ENCODE measurements at places on chromosomes 13 and 19.

GRCh38 chr19:46241626-46242025, 12.1 kb downstream of the IGFL1 start:
- DNase-seq, result no peak

DNA sequence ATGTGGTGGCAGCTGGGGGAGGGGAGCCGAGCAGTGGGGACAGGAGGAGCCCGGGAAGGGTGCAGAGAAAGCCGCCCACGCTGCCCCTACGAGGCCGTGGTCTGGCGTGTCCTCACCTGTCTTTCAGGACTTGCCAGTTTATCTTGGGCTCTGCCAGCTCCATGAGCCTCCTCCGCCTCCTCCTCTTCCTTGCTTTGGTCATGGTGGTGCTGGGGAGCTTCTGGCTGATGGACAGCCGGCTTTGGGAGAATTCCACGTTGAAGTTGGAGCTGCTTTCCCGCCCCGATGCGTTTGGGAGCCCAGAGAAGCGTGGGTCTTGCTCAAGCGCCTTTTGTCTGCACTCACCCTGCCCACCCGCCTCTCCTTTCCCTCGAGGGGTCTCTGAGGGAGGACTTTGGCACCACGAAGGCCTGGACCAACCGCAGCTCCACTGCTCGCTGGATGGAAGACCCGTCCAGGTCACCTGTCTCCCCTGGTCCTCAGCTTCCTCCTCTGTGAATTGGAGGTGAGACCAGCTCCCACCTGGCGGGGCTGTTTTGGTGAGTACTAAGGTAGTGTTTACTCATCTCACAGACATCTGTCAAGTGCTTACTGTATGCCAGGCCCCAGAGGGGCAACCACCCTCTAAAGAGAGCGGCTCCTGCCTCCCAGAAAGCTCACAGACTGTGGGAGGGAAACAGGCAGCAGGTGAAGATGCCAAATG, 29.7 kb upstream of the MIER2 start:
- no peak for DNase-seq

- DNase-seq, result no peak
These were observed 37.7 kb upstream of the SCEL start for GRCh38 chr13:77497835-77498234.

DNA sequence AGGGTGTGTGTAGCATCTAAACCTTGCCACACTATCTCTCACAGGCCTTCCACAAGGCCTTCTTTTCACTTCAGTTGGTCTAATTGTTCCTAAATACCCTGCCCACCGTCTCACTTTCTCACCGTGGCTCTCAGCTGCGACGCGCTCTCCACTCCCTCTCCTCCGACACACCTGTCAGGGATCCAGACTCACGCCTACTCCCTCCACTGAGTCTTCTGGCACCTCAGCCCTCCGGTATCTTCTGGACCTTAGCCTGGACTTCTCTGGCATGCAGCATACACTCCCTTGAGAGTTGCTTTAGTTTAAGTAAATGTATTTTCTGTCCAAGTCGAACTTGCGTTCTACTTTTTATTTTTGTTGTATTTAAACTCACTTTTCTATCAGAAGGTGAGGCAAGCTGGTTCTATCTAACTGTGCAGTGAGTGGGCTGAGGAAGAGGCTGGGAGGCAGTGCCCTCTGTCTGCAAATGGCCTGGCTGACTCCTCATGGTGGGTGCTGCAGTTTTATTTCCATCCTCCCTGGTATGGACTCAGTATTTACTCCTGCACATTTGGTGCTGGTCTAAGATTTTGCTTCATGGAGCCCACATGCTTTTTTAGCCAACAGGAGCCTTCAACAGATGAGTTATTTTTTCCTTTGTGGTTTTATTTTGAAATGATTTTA, 28.5 kb upstream of the ARGLU1 start:
- no peak for DNase-seq

DNA sequence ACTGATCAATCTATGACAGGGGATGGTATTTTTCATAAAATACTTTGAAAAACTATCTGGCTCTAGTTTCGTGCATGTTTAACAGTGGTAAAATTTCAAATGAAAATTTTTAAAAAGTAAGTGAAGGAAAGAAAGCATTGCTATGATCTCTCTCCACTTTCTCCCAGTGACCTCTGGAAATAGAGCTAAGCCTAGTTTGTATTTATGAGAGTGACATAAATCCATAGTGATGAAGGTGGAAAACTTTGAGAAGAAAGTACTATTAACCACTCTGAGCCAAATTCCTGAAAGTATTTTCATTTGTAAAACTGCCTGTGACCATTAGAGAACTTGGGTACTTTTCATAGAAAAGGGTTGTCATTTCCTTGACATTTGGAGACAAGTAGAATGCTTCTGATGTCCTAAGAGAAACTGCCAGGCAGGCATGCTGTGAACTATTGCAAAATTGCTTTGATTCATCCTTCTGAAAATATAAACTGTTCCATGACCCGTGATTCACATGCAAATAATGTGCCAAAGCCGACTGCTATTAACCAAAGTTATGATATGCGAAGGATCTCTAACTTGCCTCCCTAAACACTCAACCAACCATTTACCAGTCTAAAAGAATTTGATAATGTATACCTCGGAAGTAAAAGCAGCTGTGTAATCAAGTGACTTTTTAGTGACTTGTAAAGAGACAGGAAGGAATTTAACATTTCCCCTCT, 133.2 kb downstream of the VWA8 start:
- no peak for DNase-seq

- DNase-seq, result no peak
These were observed 124.4 kb downstream of the SIPA1L3 start for GRCh38 chr19:38031423-38031770.

- DNase-seq, result no peak
These were observed 697.5 kb downstream of the SLITRK1 start for GRCh38 chr13:83184819-83185218.

DNA sequence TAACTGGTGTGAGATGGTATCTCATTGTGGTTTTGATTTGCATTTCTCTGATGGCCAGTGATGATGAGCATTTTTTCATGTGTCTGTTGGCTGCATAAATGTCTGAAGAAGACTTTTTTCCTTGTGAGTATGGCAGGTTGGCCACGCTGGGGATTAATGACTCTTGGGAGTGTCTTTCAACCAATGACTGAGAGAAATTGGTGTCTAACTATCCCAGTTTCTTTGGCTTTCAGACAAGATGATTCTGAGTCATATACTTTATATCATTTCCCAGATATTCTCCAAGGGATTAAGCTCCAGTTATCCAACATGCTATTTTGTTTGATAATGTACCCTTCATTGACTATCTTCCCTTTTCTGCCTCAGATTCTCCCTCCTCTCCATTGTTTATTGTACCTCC, 35.5 kb upstream of the CSNK1A1L start:
- DNase-seq, result no peak

- no peak for DNase-seq
These were observed 5.3 kb upstream of the ZNF497 start for GRCh38 chr19:58367698-58368454.

DNA sequence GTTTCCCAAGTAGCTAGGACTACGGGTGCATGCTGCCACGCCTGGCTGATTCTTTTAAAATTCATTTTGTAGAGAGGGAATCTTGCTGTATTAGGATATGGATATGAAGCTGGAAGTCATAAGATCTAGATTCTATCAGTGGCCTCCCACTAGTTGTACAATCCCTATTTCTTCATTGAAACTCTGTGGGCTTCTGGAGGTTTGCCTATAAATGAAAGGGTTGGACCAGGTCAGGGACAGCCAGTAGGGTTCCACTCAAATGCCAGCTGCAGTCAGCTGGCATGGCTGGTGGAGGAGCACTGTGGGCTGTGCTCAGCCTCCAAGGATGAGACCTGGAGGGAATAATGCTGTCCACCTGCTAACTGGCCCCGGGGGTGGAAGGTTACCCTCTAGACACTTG, 110.2 kb upstream of the GJB6 start:
- no peak for DNase-seq

DNA sequence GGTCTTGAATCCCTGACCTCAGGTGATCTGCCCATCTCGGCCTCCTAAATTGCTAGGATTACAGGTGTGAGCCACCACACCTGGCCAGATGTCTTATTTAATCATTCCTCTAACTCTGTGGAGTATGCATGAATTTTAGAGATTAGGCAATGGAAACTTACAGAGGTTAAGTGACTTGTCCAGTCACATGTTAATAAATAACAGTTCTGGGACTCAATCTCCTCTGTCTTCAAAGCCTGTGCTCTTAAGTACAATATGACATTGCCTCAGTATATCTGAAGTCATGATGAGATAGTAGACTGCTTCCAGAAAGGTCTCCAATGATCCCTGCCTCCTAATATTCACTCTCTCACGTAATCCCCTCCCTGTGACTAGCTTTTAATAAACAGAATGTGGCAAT, 72.9 kb upstream of the TDRD3 start:
- DNase-seq, result no peak

DNA sequence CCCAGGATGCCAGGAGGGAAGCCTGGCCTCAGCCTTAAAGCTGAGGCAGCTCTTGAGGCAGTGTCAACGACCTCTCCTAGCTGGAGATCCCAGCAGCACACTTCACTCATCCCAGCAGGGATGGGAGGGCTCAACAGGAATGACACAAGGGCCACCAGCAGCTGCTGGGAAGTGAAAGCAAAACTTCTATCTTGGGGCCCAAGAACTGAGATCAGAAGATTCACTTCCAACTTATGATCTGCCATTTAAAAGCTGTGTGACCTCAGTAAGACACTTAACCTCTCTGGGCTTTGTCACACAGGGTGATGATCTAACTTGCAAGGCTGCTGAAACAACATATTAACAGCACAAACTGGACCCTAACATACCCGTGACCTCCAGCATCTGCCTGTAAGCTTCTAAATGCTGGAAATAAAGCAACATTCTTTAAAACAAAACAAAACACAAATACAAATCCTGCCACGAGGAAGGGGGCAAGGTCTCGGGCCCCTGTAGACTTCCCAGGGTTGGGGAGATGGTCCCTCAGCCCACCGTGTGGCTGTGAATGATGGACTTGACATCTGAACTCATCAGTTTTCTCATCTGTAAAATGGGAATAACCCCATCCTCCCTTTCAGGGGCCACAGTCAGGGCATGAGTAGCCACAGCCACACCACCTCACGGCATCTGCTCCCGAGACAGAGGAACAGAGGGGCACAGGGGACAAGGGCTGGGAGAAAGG, 22.7 kb downstream of the ELL start:
- DNase-seq, result no peak

DNA sequence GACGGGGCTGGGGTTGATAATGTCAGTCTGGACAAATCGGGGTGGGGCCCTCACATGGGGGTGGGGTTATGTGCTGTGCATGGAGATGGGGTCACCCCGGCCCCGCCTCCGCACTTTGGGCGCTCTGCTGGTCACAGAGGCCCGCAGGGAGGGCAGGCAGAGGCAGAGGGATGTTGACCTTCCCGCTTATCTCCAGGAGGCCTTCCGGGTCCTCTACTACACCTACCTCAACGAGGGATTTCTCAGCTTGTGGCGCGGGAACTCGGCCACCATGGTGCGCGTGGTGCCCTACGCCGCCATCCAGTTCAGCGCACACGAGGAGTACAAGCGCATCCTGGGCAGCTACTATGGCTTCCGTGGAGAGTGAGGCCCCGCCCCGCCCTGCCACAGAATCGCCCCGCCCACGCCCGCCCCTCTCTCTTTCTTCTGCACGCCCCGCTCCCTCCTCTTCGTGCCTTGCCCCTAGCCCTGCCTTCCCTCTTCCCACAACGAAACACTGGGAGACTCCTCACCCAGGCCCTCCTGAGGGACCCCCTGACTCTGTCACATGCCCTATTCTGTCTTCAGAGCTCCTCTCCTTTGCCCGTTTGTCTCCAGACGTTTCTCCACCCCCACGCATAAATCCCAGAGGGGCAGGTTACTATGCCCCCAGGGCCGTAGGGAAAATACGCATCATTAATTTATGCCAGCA, 32.8 kb downstream of the TMEM161A start:
- DNase-seq, result no peak

- DNase-seq, result no peak
These were observed 860.3 kb downstream of the DIAPH3 start for GRCh38 chr13:59303433-59303832.

- DNase-seq, result no peak
These were observed 5.5 kb upstream of the CCER2 start for GRCh38 chr19:38917516-38917915.

DNA sequence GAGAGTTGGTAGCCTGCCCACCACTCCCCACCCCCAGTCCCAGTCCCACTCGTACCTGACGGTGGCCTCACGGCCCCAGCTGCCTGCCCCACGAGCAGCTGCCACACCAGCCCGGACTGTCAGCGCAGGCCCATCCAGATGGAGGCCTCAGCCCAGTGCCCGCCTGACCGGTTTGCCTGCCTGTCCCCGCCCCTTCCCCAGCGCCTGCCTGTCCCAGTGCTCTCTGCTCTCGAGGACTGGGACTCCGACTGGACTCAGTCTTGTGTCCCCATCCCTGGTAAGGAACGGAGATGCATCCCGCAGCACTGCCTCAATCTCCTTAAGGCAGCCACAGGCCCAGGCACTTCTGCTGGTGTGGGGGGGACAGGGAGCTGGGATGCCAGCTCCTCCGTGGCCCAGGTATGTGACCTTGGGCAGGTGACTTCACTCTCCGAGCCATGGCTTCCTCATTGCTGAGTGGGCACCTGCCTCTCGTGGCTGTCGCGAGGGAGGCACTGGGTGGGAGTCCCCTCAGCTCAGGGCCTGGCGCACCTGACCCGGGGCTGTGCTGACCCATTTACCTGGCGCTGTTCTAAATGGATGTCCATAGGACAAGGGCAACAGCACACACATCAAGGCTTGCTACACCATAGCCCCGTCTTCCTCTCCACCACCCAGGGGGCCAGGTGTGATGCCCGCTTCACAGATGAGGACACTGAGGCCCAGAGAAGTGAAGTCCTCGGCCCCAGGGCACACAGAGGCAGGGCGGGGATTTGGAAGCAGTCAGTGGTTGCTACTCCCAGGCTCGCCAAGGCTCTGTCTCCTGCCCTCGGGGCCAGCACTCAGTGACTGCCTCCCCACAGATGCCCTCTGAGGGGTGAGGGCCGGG, at the start of gene NKPD1:
NKPD1 (minus strand) TSS at position 113 of the 868 bp plus-strand sequence. CDS start 832 bp downstream, outside the sequence.
- DNase-seq, result no peak

DNA sequence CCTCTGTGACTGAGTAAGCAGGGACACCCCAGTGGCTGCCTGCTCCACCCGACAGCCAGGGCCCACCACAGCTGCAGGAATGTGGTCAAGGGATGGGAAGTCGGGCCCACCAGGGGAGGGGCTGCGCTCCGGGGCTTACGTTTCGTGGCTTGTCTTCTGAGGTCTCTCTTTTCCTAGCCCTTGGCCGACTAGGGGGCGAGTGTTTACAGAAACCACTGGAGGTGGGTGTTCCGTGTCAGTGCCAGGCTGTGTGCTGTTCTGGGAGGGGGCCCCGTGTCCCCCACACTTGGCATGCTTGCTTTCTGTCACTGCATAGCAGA, 4.5 kb downstream of the ADAT3 start:
- no peak for DNase-seq

- no peak for DNase-seq
These were observed 15.1 kb downstream of the CRTC1 start for GRCh38 chr19:18698321-18699167.

DNA sequence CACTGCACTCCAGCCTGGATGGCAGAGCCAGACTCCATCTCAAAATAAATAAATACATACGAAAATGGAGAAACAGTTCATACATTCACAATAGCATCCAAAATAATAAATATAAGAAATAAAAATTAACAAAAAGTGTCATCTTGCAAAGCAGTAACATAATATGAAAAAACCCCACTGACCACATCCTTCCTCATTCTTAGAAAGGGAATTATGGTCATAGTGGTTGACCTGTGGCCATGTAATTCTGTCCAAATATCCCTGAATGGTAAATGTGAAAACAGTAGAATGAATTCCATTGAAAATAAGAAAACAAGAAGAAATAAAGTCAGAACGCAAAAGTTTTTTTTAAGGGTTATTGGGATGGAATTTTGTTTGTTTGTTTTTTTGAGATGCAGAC, 7.0 kb upstream of the CDC42EP5 start:
- DNase-seq, result no peak

- no peak for DNase-seq
These were observed 16.2 kb downstream of the MAST3 start for GRCh38 chr19:18113827-18114226.

Data from esophagus squamous epithelium (tissue), 5 donors.